Myocyte (in vitro differentiated cells): ENCODE measurements at places on chromosomes 1 and 21. TPM values are rescaled to one million over a fixed set of nuclear protein-coding genes. Genes with fewer than 3 reads are reported as not detected.

DNA sequence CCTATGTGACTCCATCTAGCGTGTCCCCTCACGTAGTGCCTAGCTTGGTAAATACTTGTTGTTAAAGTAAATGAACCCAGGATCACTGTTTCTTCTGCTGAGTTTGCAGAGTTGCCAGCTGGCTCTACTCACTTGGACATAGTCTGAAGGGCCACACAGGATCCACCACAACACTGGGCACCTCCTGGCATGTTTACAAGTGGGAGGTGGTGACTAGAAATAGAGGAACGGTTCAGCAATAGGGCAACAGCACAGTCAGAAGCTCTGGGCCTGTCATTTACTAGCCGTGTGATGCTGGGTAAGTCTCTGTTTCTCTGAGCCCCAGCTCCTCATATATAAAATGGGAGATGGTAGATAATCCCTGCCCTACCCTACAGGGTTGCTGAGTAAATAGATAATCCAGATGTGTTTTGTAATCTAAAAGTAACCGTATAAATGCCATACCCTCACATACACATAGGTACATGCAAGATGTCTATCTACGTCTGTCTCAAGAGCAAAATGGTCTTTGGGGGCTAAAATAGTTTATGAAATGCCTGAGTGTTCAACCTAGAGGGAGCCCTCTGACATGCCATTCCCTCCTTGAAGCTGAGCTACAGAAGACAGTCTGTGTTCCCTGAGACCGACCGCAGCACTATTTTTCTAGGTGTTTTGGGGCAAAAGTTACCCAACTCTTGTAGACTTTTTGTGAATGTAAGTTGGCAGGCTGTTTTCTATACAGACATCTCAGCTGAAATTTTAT, 20.5 kb downstream of the RNF220 start:
- DNase-seq, result peak; percentile 71

DNA sequence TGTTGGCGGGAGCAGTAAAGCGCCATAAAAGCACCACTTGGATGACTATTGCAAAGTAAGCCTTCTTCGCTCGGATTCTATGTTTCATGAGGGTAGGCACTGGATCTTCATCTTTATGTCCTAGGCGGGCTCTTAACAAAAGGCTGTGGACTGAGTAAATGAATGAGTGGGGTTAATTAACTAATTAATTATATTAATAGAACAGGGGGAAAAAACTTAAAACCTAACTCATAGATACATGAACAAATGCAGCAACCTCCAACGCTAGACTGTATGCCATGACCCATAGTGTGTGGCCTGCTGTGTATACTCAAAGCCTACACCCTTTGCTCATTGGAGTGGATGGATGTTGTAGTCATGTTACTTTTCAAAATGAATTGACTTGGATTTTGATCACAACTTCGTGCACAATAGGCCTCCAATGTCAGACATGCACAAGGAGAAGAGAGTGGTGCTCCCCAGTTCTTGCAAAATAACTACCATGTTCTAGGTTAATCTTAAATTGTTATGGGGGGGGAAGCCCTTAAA, 417 bp upstream of the GFI1 start:
- DNase-seq, result no peak

DNA sequence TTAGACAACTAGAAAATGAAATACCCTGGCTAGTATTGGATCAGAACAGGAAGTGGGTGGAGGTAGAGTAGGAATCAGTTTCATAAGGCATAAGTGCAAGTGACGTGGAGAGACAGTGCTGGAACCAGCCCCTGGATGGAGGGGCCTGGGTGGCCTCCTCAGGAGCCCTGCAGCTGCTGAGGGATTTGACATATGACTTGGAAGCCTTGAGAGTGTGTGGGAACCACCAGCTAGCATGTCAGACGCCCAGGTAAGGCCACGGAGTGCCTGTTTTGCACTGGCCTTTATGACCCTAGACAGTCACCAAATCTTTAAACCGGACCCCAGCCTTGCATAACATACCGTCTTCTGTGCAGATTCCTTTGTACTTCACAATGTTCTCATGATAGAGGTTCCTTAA, 94.4 kb downstream of the RAVER2 start:
- no peak for DNase-seq

- peak; percentile 38 for DNase-seq
Observed at GRCh38 chr21:26834181-26834905, 10.9 kb downstream of the ADAMTS1 start.

DNA sequence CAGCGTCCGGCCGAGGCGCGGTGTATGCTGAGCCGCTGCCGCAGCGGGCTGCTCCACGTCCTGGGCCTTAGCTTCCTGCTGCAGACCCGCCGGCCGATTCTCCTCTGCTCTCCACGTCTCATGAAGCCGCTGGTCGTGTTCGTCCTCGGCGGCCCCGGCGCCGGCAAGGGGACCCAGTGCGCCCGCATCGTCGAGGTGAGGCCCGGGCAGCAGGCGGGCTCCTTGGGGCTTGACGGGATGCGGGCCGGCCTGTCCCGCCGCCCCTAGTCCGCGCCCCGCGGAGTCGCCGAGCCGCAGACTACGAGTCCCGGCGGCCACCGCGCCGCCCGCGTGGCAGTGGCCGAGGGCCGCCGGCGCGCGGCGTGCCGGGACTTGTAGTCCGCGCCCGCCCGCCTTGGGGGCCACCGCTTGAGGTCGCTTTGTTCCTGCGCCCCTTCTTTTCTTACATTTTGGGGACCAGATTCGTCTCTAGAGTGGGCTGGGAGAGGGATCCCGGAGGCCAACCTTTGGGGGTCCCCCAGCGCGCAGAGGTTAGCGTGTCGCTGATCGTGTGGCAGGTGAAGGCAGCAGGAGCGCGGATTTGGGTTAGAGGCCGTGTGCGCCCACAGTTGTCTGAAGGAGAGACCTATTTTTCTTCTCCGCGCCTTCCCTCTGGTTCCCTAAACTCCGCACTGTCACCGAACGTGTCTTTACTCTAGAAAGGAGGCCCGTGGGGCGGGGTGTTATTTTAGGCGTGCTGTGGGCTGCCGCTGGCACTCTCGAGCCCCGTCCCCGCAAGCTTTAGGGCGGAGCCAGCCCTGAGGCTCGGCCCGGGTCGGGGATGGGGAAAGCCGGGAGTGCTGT, 553 bp downstream of the CMPK1 start:
- DNase-seq, result peak; percentile 90

GRCh38 chr1:234619071-234619480, 9.1 kb upstream of the IRF2BP2 start:
- DNase-seq, result peak; percentile 51

- DNase-seq, result peak; percentile 23
Observed at GRCh38 chr1:226325178-226325577, 16.2 kb upstream of the LIN9 start.

GRCh38 chr1:1937061-1937460, 18.0 kb upstream of the TMEM52 start:
- DNase-seq, result no peak

GRCh38 chr1:27397749-27398148, 5.3 kb downstream of the GPR3 start:
- no peak for DNase-seq

DNA sequence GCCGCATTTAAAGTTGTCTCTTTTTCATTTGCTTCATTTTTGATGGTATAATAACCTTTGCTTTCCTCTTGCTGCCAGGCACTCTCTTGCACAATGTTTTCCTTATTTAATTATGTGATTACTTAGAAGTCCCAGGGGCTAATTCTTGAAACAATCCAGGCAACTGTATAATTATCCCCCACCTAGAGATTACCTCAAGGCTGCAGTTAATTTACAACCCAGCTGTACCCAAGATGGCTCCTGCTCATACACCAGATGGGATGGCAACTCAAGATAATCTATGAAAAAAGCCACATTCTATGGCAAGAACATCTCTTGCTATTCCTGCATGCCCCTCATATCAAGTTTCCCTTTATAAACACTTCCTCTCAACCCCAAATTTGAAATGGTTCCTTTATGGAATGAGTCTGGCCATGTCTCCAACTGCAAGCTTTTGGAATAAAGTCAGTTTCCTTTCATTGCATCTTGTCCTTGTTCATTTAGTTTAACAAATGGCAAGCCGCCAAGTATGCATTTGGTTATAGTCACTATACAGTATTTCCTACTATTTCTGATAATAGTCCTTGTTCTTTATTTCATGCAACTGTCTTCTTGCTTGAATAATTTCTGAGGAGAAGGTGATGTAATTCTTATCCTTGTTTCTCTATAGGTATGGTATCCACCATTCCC, 1042.6 kb downstream of the PLA2G4A start:
- DNase-seq, result no peak

- DNase-seq, result no peak
Observed at GRCh38 chr1:153688276-153688675, 9.8 kb downstream of the NPR1 start.

- no peak for DNase-seq
Observed at GRCh38 chr1:15531682-15532081, 5.0 kb downstream of the DNAJC16 start.

GRCh38 chr1:23171181-23171755, 2.6 kb upstream of the LUZP1 start:
- DNase-seq, result no peak

MACF1 gene
- 803 and 838 TPM in 2 replicates for total RNA-seq

NTNG1 gene
- 0.08 TPM in 1 of 2 replicates, not detected in the other for total RNA-seq

NUDT4B gene
- 39.2 and 64.9 TPM in 2 replicates for total RNA-seq
